COR-L47 (cell line): ENCODE measurements at places on chromosomes 1 and 21.

- DNase-seq: no peak
Observed at GRCh38 chr1:19493547-19493946, 8.2 kb upstream of the CAPZB start.

DNA sequence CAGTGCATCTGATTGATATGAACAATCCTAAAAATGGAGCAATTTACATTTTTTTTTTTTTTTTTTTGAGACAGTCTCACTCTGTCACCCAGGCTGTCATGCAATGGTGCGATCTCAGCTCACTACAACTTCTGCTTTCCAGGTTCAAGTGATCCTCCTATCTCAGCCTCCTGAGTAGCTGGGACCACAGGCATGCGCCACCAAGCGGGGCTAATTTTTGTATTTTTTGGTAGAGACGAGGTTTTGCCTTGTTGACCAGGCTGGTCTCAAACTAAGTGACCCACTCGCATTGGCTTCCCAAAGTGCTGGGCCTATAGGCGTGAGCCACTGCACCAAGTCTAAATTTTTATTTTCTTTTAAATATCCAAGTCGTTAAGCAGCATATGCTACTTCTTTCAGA lies 109.0 kb downstream of the FAF1 start:
- no peak for DNase-seq

DNA sequence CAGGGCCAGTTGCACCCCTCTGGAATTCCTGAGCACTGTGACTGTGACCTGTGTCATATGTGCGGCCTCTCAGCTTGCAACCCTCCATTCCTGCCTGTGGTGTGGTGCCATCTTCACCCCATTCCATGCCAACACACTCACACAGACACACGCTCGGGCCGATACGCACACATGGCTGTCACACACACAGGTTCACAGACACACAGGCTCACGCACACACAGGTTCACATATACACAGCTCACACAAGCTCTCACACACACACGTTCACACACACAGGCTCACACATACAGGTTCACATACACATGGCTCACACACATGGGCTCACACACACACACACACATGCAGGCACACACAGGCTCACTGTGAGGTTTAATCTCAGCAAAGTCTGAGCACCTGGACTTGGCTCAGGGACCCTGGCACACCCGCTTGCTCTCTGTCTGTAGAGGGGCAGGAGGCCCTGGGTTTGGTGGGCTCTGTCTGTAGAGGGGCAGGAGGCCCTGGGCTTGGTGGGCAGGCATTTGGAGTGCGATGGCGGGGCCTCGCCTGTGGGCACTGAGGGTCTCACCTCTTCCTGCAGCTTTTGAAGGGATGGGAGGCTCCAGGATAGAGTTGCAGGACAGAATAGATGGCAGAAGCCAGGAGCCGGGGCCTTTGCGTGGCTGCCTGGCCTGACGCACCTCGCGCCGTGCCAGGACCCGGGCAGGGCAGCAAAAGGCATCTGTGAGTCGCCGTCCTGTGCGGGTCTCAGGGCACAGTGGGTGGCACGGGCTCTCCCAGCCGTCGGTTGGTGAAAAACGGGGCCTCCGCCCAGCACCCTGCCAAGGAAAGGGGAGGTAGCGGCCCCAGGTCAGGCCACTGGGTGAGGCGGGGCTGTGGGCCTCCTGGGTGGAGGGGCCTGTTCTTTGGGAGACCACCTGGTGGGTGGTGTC lies 17.1 kb downstream of the COL18A1 start:
- DNase-seq: no peak

DNA sequence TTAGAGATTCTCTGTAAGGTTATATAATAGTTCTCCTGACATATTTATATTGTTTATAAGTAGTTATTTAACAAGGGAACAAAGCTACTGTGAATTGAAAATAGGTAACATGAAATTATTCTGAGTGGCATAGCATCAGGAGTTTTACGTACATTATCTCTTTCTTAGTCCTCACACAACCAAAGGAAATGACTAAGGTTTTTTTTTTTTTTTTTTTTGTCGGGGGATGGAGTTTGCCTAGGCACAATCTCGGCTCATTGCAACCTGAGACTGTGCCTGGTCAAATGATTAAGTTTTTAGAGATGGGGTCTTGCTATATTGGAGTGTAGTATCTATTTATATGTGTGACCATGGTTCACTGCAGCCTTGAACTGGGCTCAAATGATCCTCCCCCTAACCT lies 24.9 kb downstream of the TMED5 start:
- no peak for DNase-seq

- no peak for DNase-seq
Observed at GRCh38 chr1:207414606-207415108, 39.5 kb upstream of the CR2 start.

GRCh38 chr21:36913247-36914169 lies 53.0 kb downstream of the HLCS start:
- no peak for DNase-seq

DNA sequence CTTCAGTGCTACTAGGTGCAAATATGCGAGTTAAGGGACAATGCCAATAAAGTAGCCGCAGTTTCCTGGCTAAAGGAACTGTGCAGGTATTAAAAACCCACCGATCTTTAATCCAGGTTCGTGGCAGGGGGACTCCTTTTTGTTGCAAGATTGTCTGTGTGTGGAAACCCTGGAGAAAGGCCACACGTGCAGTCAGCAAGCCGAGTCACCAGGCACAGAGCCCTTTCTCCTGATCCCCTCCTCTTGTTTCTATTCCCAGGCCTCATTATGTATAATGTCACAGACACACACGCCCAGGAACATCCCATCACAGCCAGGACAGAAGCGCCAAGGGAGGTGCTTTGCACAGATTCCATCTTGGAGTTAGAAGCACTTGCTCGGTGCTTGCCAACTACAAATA lies 528.9 kb downstream of the KIF26B start:
- DNase-seq: no peak

DNA sequence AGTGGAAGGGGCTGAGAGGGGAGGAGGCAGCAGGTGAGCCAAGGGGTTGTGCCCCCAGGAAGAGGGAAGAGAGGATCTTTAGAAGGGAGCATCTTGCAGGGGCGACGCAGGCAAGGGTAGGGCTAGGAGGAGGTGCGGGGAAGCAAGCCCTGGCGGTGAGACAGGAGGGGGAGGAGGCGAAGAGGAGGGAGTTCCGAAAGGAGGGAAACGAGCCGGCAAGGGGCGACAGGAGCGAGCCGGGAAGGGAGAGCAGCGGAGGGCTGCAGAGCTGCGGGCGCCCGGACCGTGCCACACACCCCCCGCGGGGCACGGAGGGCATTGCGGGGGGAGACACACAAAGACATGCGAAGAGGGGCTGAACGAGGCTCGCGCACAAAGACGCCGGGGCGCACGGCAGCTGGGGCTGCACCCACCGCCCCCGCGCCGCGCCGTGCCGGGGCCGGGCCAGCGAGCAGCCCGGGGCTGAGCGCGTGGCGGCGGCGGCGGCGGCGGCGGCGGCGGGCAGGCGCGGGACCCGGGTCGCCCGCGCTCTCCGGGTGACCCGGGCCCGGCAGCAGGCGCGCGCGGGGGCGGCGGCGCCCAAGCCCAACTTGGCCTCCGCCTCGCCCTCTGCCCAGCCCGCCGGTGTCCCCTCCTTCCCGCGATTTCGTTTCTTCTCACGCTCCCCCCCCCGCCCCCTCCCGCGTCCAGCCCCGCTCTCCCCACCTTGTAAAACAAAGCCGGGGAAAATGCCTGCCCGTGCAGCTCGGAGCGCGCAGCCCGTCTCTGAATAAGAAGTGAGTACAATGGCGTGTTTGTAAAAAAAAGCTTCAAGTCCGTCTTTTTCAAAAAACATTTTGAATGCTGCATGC lies at the start of gene KCNK2:
KCNK2 (plus strand) TSS at position 206 of the 851 bp plus-strand sequence. CDS start 649 bp downstream, outside the sequence.
- peak; percentile 30 for DNase-seq

DNA sequence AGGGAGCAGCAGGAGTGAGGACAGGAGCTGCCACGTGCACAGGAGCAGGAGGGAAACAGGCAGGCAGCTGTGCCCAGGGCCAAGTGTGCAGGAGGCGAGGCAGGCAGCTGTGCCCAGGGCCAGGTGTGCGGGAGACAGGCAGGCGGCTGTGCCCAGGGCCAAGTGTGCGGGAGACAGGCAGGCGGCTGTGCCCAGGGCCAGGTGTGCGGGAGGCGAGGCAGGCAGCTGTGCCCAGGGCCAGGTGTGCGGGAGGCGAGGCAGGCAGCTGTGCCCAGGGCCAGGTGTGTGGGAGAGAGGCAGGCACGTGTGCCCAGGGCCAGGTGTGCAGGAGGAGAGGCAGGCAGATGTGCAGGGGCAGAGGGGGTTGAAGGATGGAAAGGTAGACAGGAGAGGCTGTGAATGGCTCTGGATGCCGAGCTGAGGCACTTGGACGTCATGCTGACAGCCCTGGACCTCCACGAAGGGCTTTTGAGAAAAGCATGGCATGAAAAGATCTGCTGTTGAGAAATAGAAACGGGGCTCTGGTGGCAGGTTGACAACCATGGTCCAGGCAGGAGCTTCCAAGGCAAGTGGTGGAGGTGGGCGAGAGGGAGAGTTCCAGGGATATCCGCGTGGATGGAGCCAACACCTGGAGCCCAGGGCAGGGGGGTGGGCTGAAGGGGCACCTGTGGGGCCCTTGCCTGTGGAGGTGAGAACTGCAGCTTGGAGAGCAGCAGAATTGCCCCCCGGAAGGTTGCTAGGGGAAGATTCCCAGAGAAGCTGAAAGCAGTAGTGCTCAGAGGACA lies 19.1 kb upstream of the NPHP4 start:
- DNase-seq: no peak

DNA sequence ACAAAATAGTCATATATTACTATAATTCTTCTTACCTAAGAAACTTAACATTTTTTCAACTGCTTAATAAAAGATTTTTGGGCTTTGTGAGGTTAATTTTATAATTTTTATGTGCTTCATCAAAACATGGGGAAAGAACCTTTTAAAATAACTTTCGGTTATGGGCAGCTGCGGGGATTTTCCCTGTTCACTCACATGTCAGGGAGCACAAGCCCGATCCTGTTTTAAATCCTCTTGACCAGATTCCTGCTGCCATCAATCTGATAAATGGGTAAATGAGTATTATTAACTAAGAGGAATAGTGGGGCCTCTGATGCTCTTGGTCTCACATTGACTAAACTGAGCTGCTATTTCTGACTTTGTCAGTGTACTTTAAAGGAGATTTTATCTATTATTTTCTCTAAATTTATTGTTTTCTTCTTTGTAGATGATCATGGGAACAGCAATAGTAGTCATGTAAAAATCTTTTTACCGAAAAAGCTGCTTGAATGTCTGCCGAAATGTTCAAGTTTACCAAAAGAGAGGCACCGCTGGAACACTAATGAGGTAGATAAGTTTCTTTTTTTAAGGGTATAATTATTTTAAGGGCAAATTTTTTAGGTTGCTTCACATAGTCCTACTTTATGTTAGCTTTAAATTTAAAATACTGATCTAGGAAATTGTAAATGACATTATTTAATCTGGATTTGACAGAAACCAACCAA lies 39.6 kb downstream of the CAMTA1 start:
- DNase-seq: no peak

GRCh38 chr21:38649120-38649519 lies 150.8 kb upstream of the ERG start:
- no peak for DNase-seq

DNA sequence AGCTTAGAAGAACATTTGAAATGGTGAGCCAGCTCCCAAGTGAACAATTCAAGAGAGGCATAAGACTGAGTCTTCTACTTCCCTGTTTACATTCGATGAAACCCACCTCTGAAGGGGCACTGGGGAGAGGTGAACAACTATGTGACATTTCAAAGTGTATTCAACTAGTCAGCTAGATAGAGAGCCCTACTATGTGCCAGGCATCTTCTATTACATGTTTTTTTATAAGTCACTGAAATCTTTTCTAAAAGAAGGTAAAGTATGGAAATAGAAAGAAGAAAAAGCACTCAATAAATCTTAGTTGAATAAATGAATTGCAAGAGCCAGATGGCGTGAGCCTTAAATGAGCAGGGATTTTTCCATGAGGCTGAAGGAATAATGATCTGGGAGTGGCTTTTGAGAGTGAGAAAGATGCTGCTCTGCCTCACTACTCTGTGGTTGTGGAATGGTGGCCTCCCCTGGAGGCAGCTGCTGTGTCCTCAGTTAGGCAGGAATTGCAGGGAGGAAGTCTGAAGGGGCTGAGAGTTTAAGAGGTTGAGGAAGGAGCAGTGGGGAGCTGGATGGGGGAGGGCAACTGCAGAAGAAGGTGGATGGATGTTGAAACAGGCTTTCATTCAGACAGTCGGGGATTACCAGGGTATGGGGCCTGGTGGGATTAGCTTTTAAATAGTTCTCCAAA lies 10.4 kb upstream of the PTPRF start:
- no peak for DNase-seq

- no peak for DNase-seq
Observed at GRCh38 chr1:212214325-212214724, 70.9 kb upstream of the PPP2R5A start.

GRCh38 chr1:182629499-182630096 lies 25.4 kb upstream of the RGS16 start:
- DNase-seq: no peak

DNA sequence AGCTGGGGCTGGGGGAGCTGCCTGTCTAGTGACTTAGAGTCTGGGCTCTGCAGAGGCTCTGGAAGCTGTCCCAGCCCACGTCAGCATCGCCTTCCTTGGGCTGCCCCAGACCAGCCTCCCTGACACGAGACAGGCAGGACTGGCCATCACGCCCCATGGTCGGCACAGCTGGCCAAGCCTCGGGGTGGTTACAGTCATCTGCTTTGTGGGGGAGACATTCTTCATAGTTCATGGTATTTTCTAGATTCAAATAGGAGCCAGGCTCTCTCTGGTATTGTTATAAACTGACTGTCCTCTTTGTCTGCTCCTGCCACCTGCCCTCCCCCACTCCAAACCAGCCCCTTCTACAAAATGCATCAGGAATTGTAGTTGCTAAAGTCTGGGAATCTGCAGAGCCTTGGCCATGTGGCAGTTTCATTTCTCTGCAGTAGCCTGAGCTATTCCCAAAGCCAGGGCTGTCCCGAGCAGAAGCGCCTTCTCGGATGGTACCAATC lies 29.4 kb downstream of the OLFML2B start:
- DNase-seq: no peak

DNA sequence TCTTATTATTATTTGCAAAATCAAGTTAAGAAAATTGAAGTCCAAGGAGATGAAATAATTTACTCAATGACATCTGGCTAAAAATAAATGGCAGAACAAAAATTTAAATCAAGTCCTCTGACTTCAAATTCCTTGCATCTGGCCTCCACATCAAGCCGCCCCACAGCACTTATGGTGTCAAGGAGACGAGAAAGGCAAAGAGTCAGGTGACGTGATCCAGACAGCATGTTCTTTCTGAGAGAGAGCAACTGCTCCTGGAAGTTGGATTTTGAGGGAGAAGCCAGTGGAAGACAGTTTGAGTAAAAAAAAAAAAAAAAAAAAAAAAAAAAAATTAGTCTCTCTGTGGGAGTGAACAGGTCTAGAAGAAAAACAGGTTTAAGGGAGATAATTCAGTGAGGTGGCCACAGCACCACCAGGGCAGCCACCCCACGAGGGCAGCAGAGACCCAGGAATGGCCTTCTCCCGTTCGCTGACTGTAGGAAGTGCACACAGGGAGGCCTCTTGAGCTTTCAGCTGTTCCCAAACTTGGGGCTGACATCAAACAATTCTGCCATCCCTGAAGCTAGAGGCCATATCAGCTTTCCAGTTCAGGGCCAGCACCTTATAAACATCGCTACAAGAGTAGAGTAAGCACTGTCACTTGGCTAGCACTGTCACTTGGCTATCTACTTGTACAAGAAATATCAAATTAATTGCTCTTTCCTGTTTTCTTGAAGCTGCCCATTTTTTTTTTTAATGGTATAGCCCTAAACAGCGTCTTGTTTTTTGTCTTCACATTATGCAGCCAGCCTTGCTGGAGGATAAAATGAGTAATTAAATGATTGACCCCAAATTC lies 7.8 kb downstream of the C1orf162 start:
- DNase-seq: peak; percentile 12

- no peak for DNase-seq
Observed at GRCh38 chr1:196142111-196142640, 466.1 kb downstream of the KCNT2 start.
